ENCODE measurements at places on chromosomes 1 and 21.

- no peak for DNase-seq
Observed at GRCh38 chr1:181044449-181044966, 10.7 kb downstream of the MR1 start.

GRCh38 chr1:81800695-81801650, at the start of gene ADGRL2:
Gene ADGRL2, plus strand, starts transcription at chr1:81800934. Its CDS starts 36,051 bp downstream, at chr1:81836985.
- no peak for DNase-seq

DNA sequence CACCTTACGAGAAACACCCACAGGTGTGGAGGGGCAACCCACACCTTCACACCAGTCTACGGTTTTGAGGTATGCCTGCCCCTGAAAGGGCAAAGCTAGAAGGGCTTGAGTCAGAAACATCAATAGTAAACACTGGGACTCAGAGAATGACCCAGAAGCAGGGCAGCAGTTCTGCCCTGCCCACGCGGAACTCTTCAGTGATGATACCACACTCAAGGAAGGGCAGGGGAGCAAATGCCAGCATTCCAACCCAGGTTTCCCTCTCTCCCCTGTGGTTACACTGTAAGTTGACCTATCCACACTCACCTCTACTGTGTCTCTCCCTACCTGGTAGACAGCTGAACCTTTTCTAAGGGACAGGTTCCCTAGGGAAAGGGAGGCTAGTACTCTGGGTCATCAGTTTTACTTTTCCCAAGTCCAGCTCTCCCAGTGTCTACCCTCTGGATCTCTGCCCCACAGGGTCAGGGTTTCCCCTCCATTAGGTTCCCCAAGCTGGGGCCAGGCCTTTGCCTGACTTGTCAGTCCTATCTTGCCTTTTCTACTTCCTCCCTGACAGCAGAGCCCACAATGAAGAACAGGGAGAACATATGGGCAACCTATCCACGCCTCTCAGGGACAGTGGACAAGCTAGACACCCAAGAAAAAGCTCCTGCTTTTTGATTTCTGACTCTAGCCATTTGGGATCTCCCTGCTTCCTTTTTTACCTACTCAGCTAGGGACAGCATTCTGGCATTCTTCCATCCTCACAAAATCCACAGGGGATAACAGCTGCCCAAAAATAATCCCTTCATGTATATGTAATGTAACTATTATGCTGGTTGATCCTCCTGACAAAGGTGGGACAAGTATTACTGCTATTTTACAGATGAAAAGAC, 3.0 kb downstream of the F11R start:
- DNase-seq: peak; percentile 9

GRCh38 chr1:35844826-35845225, 37.0 kb downstream of the AGO4 start:
- DNase-seq: no peak

GRCh38 chr1:201491896-201492511, 14.9 kb downstream of the CSRP1 start:
- no peak for DNase-seq

DNA sequence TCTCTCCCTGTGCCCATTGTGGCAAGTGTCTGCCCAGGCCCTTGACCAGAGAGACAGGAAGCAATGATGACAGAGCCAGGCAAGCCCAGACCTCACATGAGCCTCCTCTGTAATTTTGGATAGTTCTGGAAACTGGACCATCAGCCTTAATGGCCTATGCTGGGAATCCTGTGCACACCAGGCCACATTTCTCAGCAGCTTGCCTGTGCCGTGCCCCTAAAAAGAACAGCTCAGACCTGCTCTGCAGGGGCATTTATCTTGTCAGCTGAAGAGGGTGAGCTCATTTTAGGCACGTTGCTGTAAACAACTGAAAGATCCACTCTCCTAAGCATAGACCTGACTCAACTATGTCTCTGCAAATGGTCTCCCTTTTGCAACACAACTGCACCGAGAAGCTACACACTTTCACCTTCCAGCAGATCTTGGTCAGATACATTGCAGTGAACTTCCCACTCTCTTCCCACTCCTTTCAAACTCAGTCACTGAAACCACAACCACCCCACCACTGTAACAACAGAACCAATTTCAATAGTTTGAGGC, 53.5 kb upstream of the BACH1 start:
- DNase-seq: no peak

Data from AML-193 (cell line).